ENCODE measurements at places on chromosomes 5 and 9.

DNA sequence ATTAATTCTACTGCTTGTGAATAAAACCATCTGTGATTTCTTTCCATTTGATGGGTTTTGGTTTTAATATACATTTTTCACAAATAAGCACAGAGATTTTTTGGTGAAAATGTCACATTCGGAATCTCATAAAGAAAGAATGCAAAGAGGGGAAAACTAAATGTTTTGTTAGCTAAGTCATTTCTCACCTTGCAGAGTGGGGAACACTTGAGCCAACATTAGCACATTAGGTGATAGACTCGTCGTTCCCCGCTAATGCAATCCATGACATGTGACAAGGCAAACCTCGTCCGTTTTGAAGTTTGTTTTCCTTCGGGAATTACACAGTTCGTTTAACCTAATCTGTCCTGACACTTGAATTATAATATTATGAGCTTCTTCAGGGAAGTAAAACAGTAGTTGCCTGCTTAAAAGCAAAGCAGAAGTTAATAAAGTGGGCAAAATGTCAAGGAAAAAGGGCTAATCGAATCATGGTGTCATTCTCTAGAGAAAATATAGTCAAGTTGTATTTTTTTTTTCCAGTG, 95.8 kb upstream of the LMX1B start:
- DNase-seq: no peak

DNA sequence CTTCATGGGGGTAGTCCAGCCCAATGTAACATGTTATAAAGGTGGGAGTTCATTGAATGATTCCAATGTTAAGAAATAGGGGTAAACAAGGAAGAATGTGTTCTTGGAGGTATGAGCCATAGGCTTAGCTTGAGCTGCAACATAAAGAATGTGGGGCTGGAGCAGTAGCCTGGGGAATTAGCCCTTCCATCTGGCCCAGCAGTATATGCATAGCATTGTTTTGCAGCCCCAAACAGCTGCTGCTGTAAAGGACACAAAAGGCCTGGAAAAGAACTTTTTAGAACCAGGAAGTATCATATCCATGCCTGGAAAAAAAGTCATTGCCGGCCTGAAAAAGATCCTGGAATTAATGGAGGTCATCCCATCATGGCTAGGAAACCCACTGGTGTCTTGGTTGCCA, 55.8 kb upstream of the SMARCA2 start:
- DNase-seq: no peak

DNA sequence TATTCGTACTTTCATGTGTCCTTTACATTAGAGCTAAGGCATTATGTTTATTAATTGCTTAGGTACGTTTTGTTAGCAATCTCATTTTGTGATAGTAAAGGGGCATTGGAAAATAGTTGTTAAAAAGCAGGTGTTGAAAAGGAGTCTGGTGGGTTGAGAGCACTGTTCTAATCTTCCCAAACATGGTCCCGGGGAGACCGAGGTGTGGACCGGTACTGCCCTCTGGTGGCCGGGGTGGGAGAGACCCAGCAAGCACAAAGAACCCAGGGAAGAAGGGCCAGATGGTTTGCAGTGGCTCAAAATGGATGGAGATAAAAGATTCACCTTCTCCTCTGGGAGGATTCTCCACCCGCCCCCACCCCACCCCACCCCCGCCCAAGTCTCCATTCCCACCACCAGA, 26.1 kb downstream of the IDNK start:
- no peak for DNase-seq

DNA sequence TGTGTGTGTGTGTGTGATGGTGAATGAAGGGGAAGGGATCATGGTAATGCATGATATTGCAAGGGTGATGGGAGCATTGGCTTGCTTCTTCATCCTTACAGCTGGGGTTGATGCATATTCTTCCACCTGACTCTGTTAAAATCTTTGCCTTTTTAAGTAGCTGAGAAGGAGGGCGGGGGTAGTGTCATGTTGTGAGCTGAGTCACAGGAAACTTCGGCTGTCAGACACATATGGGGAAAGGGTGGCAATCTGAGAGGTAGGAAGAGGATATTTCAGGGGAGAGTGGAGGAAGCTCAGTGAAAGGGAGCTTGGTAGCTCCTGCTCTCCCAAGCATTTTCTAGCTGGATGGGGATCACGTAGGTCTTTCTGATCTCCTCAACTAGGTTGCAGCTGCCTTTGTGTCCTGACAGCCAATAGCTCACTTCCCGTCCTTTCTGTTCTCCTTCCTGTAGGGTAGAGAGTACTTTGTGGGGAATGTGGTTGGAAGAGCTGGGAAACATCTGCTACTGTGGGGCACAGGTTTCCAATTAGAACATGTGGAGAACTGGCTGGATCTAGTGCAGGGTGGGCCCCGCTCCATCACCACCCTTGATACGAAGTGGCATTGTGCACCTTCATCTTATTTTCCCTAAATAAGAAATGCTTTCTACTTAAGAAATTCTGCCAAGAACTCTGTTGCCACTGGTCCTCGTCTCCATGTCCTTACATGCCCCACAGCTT, 18.1 kb upstream of the CLK4 start:
- no peak for DNase-seq

GRCh38 chr5:31161781-31162181, 31.7 kb upstream of the CDH6 start:
- DNase-seq: no peak

DNA sequence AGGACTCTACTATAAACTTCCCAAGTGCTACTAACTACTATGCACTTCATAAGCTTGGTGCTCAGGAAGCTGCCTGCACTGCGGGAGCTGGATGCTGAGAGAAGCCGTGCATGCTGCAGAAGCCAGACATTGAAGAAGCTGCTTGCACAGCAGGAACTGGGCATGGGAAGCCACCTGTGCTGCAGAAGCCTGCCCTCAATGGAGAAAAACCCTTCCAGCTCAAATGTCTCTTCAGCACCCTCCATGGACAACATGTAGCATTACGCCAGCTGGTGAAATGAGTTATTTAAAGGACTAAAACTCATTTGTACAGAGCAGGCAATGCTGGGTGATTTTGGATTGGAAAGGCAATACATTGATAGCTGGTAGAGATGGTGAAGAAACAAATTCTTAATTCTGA, 247.2 kb downstream of the KIF4B start:
- DNase-seq: no peak

DNA sequence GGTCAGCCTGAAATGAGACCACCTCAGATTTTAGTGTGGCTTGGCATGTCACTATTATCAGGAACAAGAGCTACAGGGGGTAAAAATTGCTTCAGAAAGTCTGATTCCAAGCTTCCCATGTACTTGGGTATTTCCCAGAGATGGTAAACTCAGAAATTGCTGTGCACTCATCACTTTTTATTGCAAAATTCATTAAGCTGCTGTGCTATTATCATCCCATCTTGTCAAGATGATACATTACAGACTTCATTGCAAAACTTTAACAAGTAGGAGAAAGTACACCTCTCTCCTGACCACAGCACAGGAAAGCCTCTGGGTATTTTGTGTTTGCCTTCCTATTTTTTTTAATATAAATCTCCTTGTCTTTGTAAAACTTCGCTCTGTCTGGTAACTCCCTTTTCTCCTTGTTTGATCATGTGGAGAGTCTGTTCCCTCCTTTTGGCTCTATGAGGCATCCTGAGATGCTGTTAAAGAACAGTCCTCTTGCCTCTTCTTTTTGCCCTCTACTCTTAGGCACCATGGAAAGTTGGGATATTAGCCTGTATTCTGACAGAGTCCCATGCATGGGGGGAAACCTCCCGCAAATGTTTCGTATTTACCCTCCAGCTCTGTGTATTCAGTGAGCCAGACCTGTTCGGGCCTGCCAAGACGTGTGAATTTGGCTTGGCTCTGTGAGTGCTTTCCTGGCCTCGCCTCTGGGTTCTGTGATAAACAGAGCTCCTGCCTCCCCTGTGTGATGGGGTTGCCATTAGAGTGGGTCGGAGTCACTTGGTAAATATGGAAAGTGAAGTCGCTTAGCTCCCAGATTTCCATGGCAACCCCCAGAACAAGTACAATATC, 260.7 kb downstream of the NR3C1 start:
- DNase-seq: no peak

DNA sequence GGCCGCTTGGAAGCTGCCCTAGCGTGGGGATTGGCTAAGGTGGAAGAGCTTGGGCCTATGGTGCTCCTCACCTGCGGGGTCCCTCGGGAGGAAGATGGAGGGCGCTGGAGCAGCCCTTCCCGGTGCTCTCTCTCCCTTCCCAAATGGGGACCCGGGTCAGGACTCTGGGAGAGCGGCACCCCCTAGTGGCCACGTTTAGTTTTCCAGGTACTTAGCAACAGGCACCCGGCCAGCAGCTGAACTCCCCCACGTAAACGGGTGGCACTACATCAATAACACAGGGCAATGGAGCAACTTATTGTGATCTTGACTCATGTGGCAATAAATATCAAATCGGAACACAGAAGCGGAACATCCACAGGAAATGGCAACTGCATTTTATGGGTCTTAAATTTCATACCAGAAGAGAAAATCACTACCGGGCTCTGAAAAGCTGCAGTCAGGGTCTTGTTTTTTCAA, 316.6 kb downstream of the AGTPBP1 start:
- DNase-seq: peak; percentile 13

- DNase-seq: no peak
Measured at GRCh38 chr9:132040808-132041207, 38.9 kb downstream of the MED27 start.

DNA sequence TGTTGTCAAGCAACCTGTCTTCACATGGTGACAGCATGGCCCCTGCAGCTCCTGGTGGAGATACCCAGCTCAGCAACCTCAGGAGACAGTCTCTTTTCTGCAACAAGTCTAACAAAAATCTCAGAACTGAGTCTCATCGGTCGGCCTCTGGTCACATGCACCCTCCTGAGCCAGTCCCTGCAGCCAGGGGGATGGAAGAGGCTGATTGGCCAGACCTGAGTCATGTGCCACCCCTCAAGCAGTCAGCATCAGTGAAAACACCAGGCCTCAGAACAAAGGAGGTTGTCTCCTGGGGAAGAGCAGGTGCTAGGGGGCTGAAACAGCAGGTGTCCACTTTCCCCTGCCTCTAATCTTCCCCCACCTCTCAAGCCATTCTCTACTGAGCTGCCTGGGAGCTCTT, 54.4 kb downstream of the SMIM23 start:
- no peak for DNase-seq

DNA sequence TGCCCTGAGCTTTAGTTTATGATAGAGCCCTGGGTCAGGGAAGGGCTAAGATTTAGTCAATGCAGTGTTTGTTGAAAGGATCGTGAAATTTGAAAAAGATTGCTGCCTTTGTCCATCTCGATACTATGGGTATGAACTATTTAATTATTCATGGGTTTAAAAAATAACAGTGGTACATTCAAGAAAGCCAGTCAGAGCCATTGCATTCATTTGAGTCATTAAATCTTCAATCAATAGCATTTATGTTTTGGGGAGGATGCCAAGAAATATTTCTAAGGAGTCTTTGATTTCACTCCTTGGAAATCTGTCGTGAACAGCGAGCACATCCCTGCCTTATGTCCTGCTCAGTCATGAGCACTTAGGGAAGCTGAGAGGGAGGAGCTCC, 54.4 kb upstream of the LRRTM2 start:
- DNase-seq: no peak

DNA sequence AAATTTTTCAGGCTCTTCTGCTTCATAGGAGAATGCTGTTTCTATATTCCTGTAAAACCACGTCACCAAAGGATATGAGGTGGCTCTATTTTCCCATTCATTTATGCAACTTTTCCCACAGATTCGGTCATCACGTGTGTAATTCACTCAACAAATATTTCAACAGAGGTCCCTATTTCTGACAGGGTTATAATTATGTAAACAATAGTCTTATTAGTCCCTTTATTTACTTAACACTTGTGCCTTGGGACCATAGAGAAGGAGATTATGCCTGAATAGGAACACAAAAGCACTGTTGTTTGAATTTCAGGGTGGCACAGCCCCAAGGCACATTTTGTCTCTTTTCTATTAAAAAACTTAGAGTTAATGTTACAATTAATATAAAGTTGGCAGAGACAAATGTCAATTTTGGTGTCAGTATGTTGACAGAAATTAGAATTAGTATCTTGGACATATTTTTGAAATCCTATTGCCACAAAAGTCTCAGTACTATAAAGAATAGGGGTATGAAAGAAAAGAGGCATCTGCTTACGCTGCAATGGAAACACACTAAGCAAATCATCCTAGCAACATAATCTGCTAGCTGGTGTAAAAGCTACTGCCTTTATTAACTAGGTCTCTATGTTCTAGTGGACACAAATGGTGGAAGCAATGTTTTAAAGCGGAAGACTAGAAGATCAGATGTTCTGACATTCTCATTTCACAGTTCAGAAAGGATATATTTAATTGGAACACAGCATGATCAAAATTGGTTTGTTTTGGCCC, 229.1 kb upstream of the TBCA start:
- DNase-seq: no peak

DNA sequence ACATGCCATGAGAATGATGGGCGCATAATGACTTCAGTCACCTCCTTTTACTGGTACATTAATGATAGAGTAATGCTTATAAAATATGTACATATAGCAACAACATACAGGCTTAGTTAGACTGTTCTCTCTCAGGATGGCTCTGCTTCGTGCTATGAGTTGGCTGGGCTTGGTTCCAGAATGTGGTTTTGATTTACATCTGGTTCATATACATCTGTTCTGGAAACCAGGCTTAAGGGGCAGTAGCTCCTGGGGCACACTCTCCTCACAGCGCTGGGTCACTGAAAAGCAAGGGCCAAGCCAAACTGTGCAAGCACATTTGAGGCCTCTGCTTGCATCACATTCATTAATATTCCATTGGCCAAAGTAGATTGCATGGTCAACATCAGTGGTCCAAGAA, 44.9 kb downstream of the PCSK1 start:
- DNase-seq: no peak

DNA sequence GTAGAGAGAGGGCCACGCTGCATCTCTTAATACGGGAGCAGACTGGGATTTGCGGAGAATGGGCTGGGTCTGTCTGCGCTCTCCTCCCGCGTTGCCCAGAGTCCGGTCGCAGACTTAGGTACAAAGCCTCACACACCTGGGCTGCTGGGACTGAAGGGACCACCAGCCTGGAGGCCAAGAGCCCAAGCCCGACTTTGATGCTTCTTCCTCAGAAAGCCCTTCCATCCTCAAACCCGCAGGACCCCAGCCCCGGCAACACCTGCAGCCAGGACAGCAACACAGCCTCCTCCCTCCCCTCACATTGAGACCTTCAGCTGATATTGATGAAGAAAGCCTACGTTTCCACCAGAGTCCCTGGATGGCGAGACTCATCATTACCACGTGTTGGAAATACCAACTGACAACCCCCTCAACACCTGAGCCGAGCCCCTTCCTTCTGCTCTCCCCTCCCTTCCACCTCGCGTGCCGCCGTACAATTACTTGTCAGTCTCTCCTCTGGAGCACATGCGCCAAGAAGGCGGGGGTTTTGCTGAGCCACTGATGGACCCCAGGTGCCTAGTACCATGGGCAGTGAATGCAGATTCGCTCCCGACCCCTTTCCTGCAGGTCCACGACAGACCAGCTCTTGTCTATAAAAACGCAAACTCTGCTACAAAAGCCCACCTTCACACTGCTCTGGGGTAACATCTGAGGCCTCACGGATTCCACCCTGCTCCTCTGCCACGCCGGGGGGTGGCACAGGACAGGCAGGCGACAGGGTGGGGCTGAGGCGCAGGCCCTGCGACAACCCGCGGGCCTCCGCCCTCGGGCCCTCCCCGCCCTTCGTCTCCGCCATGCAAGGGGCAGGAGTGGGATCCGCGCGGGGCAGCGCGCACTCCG, 841 bp downstream of the ASB6 start:
- DNase-seq: no peak

- DNase-seq: no peak
Measured at GRCh38 chr5:18068826-18069225, 434.6 kb downstream of the TAF11L14 start.
